ENCODE measurements at places on chromosomes 3 and 15.

DNA sequence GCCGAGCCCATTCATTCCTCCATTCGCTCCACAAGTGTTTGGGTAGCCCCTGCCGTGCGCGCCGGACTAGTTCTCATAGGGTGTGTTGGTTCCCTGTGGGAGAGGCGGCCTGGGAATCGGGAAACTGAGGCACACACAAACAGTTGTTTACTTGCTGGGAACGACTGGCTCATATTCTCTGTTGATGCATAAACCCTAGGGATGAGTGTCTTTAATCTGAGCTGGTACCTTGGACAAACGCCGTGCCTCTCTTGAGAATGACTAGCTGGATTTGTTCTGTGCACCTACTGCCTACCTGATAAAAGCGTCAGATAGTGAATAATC is 737 bp downstream of the DNAJA4 start:
- DNase-seq = no peak

DNA sequence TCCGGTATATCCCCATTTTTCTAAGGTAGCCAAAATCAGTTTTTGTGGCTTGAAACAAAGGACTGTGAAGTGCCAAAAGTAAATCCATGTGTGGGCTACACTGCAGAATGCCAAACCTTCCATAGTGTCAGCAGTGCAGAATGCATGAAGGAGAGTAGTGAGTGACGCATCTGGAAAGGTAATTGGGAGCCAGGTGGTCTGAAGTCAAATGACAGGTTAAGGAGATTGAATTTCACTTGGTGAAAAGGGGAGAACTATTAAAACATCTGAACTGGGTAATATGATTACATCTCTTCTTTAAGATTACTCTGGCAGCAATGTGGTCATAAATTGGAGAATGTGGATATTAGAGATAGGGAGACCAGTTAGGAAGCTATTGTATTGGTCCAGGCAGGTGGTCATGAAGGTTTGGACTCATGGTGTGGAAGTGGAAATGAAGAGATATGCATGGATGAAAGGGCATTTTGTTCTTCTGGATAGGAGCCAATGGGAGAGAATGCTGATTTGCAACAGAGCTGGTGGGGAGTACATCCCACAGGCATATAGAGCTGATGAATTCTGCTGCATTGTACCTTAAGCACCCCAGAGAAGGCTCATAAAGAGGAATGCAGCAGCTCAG is 118.2 kb downstream of the ECT2 start:
- DNase-seq = no peak

GRCh38 chr3:171173736-171174135 is 147.2 kb upstream of the SLC2A2 start:
- DNase-seq = peak; percentile 19

GRCh38 chr3:44896440-44896839 is 22.0 kb downstream of the TGM4 start:
- DNase-seq = no peak

- peak; percentile 25 for DNase-seq
Observed at GRCh38 chr3:69542089-69542804, 156.4 kb upstream of the FRMD4B start.

DNA sequence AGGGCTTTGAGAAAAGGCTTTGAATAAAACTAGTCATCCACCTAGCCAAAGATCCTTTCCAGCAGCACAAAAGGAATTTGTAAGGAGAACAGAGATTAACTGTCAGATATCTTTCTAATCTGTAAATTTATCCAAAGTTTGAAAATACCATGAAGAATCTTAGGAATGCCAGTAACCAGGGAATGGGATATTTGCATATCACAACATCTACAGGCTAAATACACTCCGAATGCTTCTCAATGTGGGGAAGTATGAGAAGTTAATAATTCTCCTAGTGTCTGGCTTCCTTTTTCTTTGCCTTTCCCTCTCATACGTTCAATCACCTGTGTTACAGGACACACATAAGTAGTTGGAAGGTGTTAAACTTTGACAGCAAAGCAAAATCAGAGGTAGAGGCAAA is 7.8 kb downstream of the ANAPC13 start:
- no peak for DNase-seq

DNA sequence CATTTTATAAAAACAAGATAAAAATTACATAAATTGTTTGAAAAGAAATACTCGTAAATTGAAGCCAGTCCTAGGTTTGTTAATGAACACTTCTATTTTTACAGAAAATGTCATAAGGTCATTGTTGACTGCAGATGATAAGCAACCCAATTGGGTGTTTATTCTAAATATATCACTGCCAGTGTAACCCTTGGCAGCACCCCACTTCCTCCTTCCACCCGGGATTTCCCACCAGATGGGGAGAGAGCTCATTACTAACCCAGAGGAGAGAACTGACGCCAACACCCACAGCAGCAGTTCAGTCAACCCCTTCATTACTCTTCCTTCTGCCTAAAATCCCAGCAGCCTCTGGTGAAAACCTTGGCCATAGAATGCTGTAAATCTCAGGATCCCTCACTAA is 307.6 kb downstream of the GAP43 start:
- peak; percentile 9 for DNase-seq

GRCh38 chr3:132399054-132399929 is 18.0 kb upstream of the DNAJC13 start:
- peak; percentile 80 for DNase-seq

- no peak for DNase-seq
Observed at GRCh38 chr3:119222391-119222790, 18.3 kb downstream of the B4GALT4 start.

GRCh38 chr15:84035399-84035766 is 200.2 kb upstream of the GOLGA6L4 start:
- peak; percentile 32 for DNase-seq

DNA sequence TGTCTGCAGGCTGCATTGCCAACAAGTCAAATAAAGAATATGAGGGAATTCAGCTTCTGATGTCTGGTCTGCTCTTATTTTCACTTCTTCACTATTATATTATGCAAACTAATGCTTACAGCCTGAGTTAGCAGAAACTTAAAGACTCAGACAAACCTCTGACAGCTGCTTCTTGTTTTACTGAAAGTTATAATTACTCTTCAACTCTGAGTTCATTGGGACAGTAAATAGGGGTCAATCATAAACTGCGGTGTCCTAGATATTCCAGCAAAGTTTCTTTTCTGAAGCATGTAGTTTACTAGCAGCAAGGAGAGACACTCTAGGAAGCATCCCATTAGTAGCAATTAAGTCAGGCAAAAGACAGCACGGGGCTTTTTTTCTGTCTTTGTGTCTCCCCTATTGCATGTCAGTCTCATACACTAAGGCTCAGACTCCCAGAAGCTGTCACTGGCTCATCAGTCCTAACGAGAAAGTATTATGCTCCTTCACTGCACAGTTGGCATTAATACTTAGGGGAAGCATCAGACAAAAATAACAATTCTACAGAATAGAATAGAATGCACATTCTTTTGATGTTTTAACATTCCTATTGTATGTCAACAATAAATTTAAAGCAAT is 1060.8 kb downstream of the ROBO1 start:
- no peak for DNase-seq

DNA sequence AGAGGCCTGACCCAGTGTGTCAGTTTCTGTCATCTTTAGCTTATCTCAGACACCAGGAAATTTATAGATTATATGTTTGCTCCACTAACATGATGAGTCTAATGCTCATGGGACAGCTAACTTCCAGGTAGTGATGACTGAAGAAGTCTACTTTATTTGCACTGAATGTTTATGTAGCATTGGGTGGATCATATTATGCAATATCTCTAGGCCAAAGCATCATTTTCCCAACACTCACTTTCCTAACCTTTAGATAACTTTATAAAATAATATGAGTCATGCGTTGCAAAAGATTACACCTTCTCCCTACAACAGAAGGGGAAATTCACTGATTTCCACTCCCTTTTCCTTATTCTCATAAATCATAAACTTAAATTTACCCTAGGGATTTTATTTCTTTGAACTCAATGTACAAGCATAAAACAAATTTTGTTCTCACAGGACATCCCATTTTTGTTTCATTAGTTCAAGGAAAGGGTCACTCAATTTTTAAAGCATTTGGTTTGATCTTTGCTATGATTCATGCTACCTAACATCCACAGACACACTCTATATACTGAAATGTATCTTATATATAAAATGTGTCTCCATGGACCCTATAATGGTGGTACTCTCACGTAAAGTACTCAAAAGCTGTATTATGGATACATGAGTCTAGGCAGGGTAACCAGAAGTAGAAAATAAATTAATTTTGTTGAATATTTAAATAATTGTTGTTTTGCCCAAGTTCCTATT is 225.2 kb downstream of the WDR72 start:
- no peak for DNase-seq

DNA sequence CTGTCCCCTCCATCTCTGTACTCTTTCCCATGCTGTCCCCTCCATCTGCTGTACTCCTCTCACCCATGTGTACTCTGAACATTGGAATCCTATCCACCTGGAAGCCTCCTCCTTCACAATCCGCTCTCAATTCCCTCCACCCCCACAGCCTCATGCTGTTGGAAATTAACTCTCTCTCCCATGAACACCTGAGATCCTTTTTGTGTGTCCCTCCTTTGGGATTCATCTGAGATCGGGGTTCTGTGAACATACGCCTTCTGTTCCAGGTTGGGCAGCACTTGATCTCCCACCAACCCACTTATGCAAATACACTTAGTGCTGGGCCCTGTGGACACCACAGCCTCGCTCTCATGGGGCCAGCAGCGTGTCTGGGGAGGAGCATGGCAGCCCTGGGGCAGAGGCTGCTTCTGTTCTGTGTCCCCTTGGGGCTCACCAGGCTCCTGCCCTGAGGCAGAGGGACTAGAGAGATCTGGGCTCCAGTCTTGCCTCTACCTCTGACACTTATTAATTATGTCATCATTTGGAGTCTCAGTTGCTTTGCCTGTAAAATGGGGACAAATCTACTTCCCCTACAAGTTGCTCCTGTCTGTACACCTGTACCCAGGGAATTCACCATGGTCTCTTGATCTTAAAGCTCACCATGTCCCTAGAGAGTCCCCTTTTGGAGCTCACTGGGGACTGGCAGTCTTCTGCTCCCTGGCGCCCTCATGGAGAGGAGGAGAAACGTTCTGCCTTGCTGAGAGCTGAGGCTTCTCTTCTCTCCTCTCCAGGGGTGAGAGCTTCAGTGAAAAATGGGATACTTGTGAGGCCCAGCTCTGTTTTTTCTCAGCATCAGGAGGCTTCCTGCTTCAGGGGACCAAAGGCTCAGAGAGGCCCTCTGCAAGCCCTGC is 42.7 kb downstream of the ITGA11 start:
- DNase-seq = no peak

DNA sequence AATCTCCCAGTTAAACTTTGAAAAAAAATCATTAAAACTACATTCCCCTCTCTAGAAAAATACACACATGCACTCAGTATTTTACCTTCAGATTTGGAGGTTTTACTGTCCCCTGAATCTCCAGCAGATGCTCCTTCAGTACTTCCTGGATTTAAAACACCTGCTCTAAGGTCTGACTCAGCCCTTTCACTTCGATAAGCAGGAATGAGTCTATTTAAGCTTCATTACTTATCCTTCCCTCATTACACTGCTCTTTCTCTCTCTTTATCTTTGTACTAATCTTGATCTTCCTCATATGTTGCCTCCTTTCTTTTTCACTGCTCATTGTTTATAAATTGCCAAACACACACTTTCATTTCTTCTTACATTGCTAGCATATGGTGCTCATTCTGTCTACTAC is 443.9 kb downstream of the DIPK2A start:
- DNase-seq = no peak

GRCh38 chr3:138441742-138442141 is 7.3 kb downstream of the ESYT3 start:
- DNase-seq = no peak

DNA sequence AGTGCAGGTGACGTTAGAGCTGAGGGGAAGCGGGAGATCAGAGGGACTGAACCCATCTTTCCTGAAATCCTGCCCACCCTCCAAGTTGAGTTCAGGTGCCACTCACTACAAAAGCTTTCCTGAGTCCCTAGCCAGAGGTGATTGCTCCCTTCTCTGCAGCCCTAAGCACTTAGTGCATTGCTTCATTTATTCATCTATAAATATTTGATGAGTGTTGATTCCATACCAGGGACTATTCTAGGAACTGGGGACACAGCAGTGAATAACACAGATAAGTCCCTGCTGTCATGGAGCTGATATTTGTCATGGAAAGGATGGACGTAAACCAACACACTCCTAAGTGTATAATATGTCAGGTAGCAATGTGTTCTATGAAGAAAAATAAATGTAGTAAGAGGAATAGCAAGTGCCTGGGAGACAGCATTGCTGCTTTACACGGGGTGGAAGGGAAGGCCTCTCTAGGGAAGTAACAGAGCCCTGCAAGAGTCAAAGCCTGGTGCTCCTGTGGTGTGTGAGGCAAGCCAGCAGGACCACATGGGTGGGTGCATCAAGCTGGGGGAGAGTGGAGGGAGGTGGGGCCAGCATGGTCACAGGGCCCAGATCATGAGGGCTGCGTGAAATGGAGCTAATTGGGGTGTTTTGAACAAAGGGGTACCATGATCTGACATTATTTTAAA is 18.6 kb downstream of the ALPK3 start:
- DNase-seq = no peak

DNA sequence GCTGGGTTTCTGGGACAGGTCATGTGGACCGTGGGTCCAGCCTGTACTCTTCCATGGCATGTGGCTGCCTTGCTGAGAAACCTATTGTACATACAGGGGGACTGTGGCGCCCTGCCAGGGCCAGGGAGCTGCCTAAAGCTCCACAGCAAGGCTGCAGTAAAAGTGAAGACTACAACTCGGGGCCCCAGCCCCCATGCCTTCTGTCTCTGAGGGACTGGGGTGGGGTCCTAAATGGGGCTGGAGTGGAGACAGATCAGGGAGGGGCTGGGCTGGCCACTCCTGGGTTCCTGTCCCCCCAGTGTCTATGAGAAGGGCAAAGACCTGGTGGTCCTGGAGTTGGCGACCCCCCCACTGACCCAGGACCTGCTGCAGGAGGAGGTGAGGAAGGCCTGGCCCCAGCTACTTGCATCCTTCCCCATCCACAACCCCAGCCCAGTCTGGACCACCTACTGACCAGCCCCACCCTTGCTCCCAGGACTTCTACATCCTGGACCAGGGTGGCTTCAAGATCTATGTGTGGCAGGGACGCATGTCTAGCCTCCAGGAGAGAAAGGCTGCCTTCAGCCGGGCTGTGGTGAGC is 7.3 kb downstream of the VILL start:
- DNase-seq = no peak

DNA sequence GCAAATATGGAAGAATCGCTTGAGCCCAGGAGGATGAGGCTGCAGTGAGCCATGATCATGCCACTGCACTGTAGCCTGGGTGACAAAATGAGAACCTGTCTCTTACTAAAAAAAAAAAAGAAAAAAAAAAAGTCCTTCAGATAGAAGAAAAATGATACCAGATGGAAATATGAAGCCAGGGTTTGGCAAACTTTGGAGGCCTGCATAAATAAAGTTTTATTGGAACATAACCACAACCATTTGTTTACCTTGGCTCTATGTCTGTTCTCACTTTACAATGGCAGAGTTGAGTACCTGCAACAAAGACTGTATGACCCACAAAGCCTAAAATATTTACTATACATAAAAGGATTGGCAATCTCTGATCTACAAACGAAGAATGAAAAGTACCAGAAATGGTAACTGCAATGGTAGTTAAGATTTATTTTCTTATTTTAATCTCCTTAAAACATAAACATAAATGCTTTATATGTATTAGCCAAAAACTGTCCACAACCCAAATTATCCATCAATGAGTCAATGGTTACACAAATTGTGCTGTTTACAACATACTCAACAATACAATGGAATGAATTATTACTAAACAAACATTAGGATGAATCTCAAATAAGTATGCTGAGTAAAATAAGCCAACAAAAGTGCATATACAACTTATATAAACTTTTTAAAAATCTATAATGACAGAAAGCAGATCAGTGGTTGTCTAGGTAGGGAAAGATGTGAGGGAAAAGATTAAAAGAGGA is 41.8 kb downstream of the GOLGB1 start:
- no peak for DNase-seq

GRCh38 chr3:151107177-151107576 is 21.7 kb downstream of the MED12L start:
- no peak for DNase-seq

Measured in GM20000 (cell line).